Bronchial epithelial cell (primary cell): ENCODE measurements at places on chromosomes 5 and 9. TPM values are rescaled to one million over a fixed set of nuclear protein-coding genes. Genes with fewer than 3 reads are reported as not detected.

Gene GHR
- total RNA-seq, result 1.3 and 2.4 TPM in 2 replicates

Gene SNCAIP
- 0.26 TPM in 1 of 2 replicates, not detected in the other for total RNA-seq

Gene ANAPC2
- total RNA-seq, result 20.5 and 23.2 TPM in 2 replicates

Gene NUTM2G
- total RNA-seq, result not detected in 2 replicates

Gene PRDM9
- total RNA-seq, result under 0.01 TPM in 1 of 2 replicates, not detected in the other
